ENCODE measurements at places on chromosomes 2 and 18. TPM values are rescaled to one million over a fixed set of nuclear protein-coding genes. Genes with fewer than 3 reads are reported as not detected.

ANKRD62 gene
- not detected for total RNA-seq

TFPI gene
- 99.7 TPM for total RNA-seq

INSIG2 gene
- total RNA-seq: 9.1 TPM

CABLES1 gene
- total RNA-seq: 6.1 TPM

CDH2 gene
- 78.2 TPM for total RNA-seq

FBLN7 gene
- not detected for total RNA-seq

DYNC2LI1 gene
- 15.1 TPM for total RNA-seq

INPP5D gene
- total RNA-seq: 1.8 TPM

DUSP2 gene
- total RNA-seq: 4.4 TPM

WNT6 gene
- not detected for total RNA-seq

HSBP1L1 gene
- 44.7 TPM for total RNA-seq

LBX2 gene
- 1.3 TPM for total RNA-seq

MLPH gene
- total RNA-seq: 36.0 TPM

CDCA7 gene
- 55.4 TPM for total RNA-seq

SP140 gene
- total RNA-seq: 4.6 TPM

C1QL2 gene
- not detected for total RNA-seq

ASXL3 gene
- total RNA-seq: under 0.01 TPM

NYAP2 gene
- not detected for total RNA-seq

NGEF gene
- 4.2 TPM for total RNA-seq

SERPINB12 gene
- not detected for total RNA-seq

ELOA2 gene
- not detected for total RNA-seq

GKN1 gene
- not detected for total RNA-seq

CLEC4F gene
- total RNA-seq: not detected

KHK gene
- total RNA-seq: 5.5 TPM

WDR12 gene
- total RNA-seq: 17.8 TPM

CFLAR gene
- 56.2 TPM for total RNA-seq

IGFBP2 gene
- 423 TPM for total RNA-seq

PLCL1 gene
- total RNA-seq: not detected

ANKRD30BL gene
- not detected for total RNA-seq

KANSL1L gene
- 5.6 TPM for total RNA-seq

NOSTRIN gene
- 3.1 TPM for total RNA-seq

MC4R gene
- total RNA-seq: not detected

SRD5A2 gene
- total RNA-seq: under 0.01 TPM

BUB1 gene
- total RNA-seq: 85.9 TPM

YWHAQ gene
- total RNA-seq: 463 TPM

PROKR1 gene
- 0.14 TPM for total RNA-seq

RESP18 gene
- not detected for total RNA-seq

SGO2 gene
- total RNA-seq: 29.4 TPM

DOCK10 gene
- total RNA-seq: 2.1 TPM

TUBA3E gene
- not detected for total RNA-seq

Data from epithelial cell of proximal tubule (primary cell).